HFFc6 (cell line): ENCODE measurements at places on chromosomes 6 and 20.

DNA sequence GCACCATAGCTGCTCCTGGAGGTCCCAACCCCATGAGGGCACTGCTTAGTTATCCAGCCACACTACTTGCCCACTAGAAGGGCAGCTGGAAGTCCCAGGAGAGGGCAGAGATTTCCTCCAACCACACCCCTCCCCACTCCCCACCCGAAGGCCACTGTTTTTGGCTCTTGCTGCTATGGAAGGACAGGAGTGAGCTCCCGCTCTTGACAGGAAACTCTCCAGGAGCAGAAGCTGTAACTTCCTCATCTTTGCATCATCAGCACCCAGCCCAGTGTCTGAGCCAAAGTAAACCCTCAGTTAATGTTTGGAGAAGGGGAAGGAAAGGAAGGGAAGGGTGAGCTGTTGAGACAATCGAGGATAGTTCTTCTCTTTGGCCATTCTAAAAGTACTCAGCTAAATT, 120.7 kb downstream of the MTFR2 start:
- H3K4me1 ChIP-seq: no peaks in the 10 kb centered on the region
- H3K36me3 ChIP-seq: peaks cover 12% of the 10 kb centered on the region; the same call in 1 of the 2 replicates
- no peak for DNase-seq

GRCh38 chr6:44053760-44054556, 73.3 kb downstream of the MRPL14 start:
- peak overlapping the region; percentile 95 for H3K27ac ChIP-seq
- peak; percentile 75 for DNase-seq
- peak overlapping the region; percentile 69 for H3K4me3 ChIP-seq
- H3K4me1 ChIP-seq: peaks cover 99% of the 10 kb centered on the region
- H3K27me3 ChIP-seq: no peaks in the 10 kb centered on the region; the same call in 1 of the 2 replicates

DNA sequence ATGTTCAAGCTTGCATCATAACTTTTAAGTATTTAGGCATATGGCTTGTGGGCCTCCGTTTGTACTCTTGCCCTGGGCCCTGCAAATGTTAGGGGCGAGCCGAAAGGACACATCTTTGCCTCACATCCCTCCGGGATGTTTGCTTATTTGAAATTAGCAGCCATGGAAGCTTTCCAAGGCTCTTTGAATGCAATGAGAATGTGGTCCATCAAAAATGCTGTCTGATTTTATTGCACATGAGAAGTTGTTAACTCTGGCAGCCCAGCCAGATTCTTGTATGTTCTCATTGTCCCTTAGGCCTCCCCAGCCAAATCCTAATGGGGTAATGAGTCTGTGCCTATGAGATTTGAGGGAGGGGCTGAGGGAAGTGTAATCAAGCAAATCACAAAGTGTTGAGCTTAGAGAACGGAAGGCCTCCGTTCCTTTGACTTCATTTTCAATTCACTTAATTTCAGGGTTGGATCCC, 261.2 kb upstream of the MARCKS start:
- H3K4me1 ChIP-seq: peaks cover 19% of the 10 kb centered on the region
- H3K4me3 ChIP-seq: no peak overlapping the region
- DNase-seq: peak; percentile 42
- no peak overlapping the region for H3K27ac ChIP-seq

GRCh38 chr6:43128926-43129325, 42.1 kb upstream of the SRF start:
- 0 out of 2 replicates have a peak overlapping the region, but pooled peaks have one; percentile 40 for H3K4me3 ChIP-seq
- H3K4me1 ChIP-seq: peaks cover 49% of the 10 kb centered on the region
- no peak for DNase-seq
- H3K27ac ChIP-seq: peak overlapping the region; percentile 59; the same call in 1 of the 2 replicates
- H3K36me3 ChIP-seq: peaks cover 4% of the 10 kb centered on the region; the same call in 1 of the 2 replicates
- H3K27me3 ChIP-seq: peaks cover 6% of the 10 kb centered on the region; the same call in 1 of the 2 replicates

DNA sequence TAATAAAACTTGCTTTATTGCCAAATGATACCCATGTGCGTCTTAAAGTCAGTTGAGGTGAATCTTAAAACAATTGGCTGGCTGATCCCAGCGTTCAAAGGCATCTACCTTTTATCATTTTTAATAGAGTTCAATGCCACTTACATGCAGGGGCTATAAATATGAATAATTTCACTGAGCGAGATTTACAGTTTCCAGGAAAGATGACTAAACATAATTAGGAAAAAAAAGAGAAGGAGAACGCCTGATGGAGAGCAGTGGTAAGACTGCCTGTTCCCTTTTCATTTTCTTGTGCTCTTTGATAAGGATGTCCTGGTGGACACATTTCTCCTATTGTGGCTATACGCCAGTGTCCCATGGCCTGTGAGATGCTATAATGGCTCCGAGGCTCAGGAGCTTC, 139.9 kb upstream of the SLC22A23 start:
- H3K27ac ChIP-seq: no peak overlapping the region
- 0 out of 2 replicates have a peak, but pooled peaks cover 5% of the 10 kb centered on the region for H3K36me3 ChIP-seq
- peaks cover 28% of the 10 kb centered on the region for H3K27me3 ChIP-seq
- no peak overlapping the region for H3K4me3 ChIP-seq

DNA sequence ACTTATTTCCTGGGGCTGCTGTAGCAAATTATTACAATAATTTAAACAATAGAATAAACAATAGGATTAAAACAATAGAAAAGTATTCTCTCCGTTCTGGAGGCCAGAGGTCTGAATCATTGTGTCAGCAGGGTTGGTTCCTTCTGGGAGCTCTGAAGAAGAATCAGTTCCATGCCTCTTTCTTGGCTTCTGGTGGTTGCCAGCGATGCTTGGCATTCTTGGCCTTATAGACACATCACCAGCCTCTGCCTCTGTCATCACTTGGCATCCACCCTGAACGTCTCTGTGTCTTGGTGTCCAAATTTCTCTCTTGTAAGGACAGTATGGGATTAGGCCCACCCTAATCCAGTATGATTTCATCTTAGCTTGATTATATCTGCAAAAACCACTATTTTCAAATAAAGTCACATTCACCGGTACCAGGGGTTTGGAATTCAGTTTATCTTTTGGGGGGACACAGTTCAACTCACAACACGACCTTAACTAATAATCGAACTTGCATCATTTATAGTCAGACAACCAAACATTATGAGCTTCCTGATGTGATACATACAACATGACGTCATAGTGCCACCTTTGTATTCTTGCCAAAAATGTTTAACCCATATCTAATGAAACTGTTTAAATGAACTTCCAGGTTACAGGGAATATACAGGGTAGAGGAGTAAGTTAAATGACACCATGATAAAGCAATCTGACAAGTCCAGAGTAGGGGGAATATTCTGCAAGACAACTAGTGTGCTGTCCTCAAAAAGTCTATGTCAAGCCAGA, 84.7 kb upstream of the RNF24 start:
- H3K27ac ChIP-seq: no peak overlapping the region; the same call in 1 of the 2 replicates
- no peak overlapping the region for H3K4me3 ChIP-seq
- H3K4me1 ChIP-seq: peaks cover 25% of the 10 kb centered on the region

GRCh38 chr20:25226433-25227316, 21.2 kb upstream of the PYGB start:
- no peaks in the 10 kb centered on the region for H3K27me3 ChIP-seq
- DNase-seq: no peak
- peaks cover 15% of the 10 kb centered on the region for H3K36me3 ChIP-seq
- no peak overlapping the region for H3K4me3 ChIP-seq
- peaks cover 34% of the 10 kb centered on the region for H3K4me1 ChIP-seq
- peak overlapping the region; percentile 82; the same call in 1 of the 2 replicates for H3K27ac ChIP-seq

DNA sequence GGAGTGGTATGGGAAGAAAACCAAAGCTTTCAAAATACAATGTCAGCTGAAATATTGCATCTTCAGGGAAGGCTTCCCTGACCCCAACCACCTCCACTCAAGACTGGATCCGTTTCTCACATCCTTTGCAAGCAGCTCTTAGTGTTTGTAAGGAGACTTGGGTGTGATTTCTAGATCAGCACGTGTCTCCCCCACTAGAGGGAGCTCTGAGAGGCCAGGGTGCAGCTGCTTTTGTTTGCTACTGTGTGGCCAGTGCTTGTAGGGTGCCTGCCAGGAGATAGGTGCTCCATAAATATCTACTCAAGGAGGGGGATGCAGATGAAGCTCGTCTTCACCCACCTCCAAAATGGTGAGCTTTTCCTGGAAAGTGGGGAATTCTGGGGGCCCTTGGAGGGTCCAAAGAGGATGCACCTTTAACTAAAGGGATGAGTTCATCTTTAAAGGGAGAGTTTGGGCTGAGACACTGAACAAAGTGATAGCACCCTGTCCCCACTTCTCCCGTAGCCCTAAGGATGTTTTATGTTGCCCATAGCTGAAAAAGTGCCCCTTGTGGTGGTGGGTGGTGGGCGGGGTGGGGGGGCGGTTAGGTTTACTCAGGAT, 52.6 kb upstream of the MAFB start:
- H3K4me1 ChIP-seq: no peaks in the 10 kb centered on the region
- no peak overlapping the region for H3K4me3 ChIP-seq
- H3K36me3 ChIP-seq: no peaks in the 10 kb centered on the region
- H3K27me3 ChIP-seq: peaks cover 10% of the 10 kb centered on the region
- no peak overlapping the region for H3K27ac ChIP-seq

DNA sequence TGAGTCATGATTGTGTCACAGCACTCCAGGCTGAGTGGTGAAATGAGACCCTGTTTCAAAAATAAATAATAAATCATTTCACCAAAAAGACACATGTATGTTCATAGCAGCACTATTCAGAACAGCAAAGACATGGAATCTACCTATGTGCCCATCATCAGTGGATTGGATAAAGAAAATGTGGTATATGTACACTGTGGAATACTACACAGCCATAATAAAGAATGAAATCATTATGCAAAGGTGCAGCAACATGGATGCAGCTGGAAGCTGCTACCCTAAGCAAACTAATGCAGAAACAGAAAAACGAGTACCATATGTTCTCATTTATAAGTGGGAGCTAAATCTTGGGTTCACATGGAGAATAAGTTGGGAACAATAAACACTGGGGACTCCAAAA, 33.1 kb downstream of the ZNF451 start:
- no peak overlapping the region for H3K27ac ChIP-seq
- H3K4me1 ChIP-seq: no peaks in the 10 kb centered on the region
- no peaks in the 10 kb centered on the region for H3K27me3 ChIP-seq
- no peak overlapping the region for H3K4me3 ChIP-seq
